Suppressor macrophage (primary cell): ENCODE measurements at places on chromosomes 3 and 15.
A peak's percentile ranks its signal among the peaks of the same experiment; 100 is the strongest.

- no peak for DNase-seq
Measured at GRCh38 chr15:99537344-99537743, 28.4 kb upstream of the MEF2A start.

DNA sequence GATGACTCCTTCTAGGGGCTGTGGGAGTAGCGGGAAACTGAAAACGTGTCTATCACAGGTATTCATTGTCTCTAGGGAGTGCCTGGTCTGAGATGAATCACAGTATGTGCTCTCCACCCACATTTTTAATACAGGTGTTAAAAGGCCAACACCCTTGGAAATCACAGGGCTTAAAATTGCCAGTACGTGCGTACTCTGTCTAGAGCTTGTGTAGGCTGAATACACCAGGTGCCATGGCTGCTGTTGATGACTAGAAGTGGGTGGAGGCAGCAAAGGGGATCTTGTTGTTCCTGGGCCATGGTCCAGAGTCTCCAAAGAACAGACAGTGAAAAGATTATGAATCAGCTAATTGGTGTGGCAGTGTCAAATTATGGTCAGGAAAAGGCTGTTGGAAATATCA is 35.1 kb upstream of the P3H2 start:
- DNase-seq, result no peak

GRCh38 chr3:15206662-15207576 is 873 bp downstream of the CAPN7 start:
- peak; percentile 39 for DNase-seq

DNA sequence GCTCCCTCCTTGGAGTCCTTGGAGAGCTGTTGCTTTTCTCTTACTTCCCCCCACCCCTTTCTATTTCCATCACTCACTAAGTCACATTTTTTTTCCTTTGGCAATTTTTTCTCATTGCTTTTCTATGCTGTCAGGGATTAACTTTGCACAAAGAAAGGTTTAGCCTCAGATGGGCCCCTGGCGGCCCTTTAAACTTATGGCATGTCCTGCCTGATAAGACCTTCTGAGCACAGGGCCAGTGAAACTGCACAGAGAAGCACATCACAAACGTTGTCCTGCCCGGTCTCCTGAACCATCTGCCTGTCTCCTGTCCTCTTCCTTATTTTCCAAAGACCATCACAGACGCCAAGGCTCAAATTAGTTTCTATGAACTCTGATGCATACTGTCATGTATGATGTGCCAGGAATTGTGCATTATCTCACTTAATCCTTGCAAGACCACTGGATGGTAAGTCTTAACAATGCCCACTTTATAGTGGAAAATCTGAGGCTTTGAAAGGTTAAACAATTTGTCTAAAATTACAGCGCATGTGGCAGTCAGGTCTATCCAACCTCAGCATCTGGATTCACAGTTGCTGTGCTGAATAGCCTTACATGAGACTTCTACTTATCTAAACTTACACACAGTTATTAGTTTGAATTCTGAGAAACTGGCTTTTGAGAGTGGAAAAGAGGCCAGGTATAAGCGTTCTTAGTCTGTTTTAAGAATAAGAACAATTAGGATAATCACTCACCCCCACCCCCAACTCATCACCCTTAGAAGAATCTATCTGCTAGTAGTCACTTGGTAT is 648.1 kb downstream of the NTRK3 start:
- DNase-seq, result no peak

- DNase-seq, result no peak
Measured at GRCh38 chr3:193451902-193452301, 73.3 kb upstream of the ATP13A5 start.

- DNase-seq, result no peak
Measured at GRCh38 chr3:175270198-175270837, 411.2 kb downstream of the NAALADL2 start.

DNA sequence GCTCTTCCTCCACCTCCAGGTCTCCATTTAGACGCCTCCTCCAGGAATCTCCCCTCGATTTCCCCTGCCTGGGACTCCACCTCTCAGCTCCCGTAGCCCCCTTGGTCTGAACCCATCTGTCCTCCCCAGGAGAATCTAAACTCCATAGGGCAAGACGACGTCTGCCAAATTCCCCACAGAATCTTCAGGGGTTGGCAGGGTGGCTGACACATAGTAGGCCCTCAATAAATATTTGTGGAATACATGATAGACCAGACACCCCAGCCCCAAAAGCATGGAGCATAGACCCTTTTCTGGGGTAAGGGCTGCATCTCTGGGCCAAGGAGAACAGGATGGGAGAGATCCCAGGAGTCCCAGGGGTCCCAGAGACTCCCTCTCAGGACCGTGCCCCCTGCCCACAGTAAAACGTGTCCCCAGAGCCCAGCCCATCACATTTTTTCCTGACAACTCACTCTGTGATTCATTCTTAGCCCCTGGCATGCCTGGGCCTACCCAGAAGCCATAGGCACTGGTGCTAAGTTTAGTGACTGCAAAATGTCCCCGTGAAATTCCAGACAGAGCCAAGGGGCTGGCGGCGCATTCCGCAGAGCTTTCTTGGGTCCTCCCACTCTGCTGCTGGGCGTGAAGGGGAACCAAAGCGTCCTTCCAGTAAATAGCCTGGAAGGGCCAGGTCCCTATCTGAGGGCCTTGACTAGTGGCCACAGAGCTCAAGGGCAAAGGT is 78.0 kb upstream of the SLC6A6 start:
- no peak for DNase-seq
